ENCODE measurements at places on chromosomes 12 and 14.

- no peak for DNase-seq
These were observed 367.5 kb downstream of the DAD1 start for GRCh38 chr14:22221508-22221907.

DNA sequence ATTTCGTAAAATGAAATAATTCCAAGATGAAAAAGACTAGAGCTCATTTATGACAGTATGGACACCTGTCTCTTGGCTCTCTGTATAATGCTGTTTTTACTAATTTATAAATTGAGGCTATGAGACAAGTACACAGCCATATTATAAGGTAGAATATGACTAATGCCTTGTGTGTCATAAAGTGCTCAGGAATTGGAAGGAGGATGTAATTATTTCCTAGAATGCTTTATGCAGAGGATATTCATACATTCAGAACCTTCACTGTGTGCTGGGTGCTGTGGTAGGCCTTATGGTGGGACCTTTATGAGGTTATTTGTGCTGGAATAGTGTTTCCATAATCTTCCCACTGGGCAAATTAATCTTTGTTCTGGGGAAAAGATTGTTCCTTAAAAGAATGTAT, 13.3 kb downstream of the PCNX1 start:
- no peak for DNase-seq

DNA sequence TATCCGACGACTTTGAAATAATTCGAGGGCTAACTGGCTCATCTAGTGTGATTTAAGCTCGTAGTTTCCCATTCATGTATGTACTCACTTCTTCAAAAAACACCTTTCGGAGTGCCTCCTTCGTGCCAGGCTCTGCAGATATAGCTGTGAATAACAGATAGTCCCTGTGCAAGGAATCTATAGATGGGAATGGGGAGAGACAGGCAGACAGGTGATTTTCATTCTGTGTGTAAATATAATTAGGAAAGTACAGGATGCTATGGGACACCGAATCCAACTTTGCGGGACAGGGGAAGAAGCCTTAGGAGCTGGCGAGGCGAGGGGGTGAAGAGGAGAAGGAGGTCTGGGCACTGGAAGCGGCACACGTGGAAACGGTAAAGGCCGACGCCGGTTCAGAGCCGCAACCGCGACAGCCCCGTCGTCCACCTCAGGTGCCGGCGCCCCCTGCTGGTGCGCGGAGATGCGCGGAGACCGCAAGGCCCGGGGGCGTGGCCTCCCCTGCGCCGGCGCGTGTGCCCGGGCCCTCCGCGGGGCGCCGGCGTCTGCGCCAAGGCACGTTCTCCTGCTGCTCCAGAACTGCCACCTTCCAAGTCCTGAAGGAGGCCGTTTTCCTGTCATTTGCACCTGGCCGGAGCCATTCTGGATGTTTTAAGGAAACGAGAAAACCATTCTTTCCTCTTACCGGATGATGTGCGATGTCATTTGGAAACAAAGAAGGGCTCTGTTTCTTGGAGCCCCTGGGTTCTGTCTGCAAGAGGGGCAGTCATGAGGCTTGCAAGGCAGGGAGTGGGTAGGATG, 18.0 kb upstream of the CACNA1C start:
- peak; percentile 82 for DNase-seq

GRCh38 chr14:62064751-62065323, 302.6 kb downstream of the SNAPC1 start:
- no peak for DNase-seq

DNA sequence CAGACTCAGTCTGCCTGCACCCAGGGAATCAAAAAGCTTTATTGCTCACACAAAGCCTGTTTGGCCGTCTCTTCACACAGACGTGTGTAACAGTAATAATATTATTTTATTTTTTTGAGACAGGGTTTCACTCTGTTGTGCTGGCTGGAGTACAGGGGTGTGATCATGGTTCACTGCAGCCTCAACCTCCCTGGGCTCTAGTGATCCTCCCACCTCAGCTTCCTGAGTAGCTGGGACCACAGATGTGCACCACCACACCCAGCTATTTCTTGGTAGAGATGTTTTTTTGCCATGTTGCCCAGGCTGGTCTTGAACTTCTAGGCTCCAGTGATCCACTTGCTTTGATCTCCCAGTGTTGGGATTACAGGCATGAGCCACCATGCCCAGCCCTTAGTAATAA, 88.4 kb upstream of the DCD start:
- DNase-seq = no peak

- DNase-seq = no peak
These were observed 25.2 kb upstream of the TSPAN8 start for GRCh38 chr12:71183018-71183417.

- DNase-seq = no peak
These were observed 800.1 kb upstream of the FBXO33 start for GRCh38 chr14:40232302-40232701.

- no peak for DNase-seq
These were observed 1.7 kb downstream of the TNFRSF1A start for GRCh38 chr12:6340032-6340638.

GRCh38 chr12:47504775-47505446, 200.9 kb downstream of the RPAP3 start:
- DNase-seq = no peak

GRCh38 chr12:12881151-12881909, 10.0 kb upstream of the GPRC5A start:
- no peak for DNase-seq

DNA sequence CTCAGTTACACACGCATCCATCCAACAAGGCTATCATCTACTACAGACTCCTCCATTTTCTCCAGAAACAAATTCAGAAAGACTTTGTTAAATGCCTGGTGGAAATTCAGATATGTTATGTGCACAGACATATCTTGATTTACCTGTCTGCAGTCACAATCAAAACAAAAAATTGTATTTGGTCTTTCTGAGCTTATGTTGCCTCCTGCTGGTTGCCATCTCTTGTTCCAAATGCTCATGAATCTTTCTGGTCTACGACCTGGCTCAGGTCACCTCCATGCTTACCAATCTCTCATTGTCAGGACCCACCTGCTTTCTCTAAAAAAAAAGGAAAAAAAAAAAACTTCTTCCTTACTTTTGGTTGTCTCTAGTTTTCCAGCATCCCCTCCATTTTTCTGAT, 169.2 kb upstream of the PLXNC1 start:
- DNase-seq = no peak

GRCh38 chr12:129312048-129312447, 458.8 kb downstream of the GLT1D1 start:
- DNase-seq = no peak

DNA sequence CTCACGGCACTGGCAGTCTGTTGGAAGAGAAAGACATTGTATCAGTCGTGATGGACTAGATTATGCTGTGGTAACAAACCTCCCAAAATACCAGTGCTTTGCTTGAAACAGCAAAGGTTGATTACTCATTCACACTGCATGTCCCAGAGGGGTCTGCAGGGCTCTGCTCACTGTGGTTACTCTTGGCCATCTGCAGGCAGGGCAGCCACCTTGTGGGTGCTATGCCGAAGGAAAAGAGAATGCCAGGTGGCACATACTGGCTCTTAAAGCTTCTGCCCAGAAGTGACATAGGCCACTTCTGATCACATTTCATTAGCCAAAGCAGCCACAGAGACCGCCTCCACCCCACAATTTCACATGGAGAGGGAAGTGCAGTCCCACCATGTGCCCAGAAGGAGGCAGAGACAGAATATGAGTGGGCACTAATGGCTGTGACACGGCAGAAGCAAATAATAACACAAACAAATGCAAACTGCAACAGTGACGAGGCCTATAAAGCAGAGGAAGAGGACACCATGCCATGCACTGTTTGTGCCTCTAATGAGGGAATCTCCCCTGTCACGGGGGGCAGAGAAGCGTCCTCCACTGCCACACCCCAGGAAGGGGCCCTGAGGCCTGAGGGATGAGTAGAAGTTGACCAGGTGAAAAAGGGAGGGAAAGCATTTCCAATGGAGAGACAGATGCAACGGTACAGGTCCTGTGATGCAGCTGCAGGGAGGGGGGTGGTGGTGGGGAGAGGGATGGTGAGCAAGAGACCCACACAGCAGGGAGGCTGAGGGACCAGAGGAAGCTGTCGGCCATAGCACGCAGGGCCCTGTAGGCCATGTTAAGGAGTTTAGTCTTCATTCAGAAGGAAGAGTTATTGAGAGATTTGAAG, 51.7 kb upstream of the KICS2 start:
- no peak for DNase-seq
